ENCODE measurements at places on chromosomes 5 and 9.

DNA sequence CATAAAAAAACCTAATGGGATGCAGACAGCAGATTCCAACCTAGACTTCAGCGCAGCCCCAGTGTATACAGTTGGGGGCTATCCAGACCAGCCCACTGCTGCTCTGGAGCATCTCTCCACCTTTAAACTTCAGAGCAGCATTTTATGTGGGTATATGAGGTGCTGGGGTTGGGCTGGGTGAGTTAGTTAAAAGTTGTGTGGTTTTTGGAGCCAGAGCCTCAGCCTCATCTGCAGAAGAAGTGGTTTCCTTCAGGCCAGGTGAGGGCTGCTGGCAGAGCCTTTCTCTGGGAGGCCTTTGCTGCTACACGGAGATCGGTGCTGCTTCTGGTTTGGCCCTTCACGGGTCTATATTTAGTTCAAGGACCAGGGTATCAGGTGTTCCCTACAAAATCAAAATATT lies 228.3 kb downstream of the PDZD2 start:
- DNase-seq: no peak

DNA sequence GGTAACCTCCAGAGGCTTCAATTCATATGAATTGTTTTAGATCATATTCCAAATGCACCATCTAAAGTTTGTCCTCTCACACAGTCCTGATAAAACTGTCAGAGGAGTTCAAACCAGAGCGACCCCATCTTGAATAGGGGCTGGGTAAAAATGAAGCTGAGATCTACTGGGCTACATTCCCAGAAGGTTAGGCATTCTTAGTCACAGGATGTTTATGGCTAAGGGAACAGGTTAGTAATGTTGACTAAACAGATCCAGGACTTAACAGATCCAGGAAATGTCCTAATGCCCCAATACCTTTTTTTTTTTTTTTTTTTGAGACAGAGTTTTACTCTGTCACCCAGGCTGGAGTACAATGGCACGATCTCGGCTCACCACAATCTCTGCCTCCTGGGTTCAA lies 192.6 kb upstream of the PRDM9 start:
- DNase-seq: peak; percentile 27

GRCh38 chr9:38368731-38369130 lies 23.8 kb upstream of the ALDH1B1 start:
- DNase-seq: no peak

DNA sequence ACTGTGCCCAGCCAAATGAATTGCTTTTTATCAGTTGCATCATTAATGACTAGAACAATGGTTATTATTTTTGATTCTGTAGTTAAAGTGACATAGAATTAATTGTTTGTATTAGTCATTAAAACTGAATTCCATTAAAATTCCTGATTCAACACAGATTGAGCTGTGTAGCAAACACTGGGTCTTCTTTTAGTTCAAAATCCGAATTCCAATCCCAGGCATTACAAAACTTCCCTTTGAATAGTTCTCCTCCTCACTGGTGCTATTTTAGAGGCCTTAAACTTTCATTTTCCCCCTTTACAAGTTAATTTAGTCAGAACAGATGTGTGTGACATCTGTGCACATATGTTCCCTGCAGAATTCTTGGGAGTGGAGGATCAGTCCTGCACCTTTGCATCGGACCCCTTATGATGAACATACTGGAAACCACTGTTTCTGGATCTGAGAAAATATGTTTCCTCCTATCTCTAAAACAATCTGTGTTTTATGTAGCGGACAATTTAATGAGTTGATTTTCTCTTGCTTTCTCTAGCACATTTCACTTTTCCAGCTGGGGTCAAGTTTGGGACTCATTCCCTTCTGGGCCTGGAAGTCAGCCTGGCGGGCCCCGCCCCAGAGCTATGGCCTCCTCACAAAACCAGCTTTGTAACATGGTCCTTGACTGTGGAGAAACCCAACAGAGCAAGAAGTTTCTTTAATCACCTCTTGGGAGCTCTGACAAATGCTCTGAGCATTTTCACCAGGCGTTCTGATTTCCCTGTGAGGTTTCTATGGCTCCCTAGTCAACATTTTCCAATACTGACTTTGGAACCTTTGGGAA lies 87.9 kb upstream of the MAMDC2 start:
- DNase-seq: no peak

GRCh38 chr9:4935001-4935672 lies 49.9 kb upstream of the JAK2 start:
- DNase-seq: no peak

GRCh38 chr9:4555236-4555635 lies 65.0 kb downstream of the SLC1A1 start:
- peak; percentile 31 for DNase-seq

DNA sequence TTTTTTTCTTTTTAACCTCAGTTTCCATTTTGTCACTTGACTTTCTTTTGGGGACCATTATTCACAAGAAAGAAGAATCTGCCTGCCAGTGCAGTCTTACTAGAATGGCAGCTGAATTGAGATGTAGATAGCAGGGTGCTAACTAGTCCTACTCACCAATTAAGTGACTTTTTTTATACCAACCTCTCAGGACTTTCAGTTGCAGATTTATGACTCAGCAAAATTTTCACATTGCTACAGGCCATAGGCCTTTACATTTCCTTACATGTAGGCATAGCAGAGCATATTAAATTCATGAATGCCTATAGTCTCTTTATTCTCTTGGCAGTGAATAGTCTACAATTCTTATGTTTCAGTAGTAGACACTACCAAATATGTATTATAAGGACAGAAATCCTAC lies 54.0 kb upstream of the FKTN start:
- DNase-seq: no peak

DNA sequence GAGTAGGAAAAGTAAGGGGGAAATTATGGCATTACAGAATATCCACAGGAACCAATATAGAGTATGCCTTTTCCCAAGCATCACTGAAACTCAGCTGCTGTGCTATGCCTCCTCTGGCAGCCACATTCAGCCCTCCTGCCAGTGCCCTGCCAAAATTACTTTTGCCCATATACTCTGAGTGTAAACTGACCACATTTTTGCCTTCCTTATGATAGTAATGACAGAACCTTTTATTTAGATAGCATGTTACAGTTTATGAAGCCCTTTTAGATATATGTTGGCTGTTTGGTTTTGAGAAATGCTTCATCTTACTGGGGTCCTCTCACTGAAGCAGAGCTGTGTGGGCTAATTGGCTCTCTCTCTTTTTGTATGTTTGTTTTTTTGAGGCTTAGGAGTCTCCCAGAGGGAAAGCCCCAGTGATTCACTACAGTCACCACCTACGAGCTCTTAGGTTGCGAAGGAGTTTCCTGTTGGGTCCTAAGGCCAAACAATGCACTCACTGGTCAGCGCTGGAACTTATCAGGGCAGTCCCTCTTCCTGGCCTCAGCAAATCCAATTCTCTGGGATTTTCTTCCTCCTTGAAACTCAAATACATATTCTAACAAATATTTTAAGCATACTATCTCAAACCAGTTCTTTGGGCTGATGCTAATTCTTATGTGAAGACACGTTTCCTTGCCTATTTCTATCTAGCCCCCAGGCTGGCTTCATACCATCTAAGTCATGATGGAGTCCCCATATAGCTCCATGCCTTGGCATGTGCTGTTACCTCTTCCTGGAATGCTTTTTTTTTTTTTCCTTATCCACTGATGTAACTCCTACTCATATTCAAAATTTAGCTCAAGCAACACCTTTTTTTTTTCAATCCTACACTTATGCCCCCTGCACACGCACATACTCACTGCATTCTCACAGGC lies 3.7 kb downstream of the PHF24 start:
- DNase-seq: peak; percentile 41

DNA sequence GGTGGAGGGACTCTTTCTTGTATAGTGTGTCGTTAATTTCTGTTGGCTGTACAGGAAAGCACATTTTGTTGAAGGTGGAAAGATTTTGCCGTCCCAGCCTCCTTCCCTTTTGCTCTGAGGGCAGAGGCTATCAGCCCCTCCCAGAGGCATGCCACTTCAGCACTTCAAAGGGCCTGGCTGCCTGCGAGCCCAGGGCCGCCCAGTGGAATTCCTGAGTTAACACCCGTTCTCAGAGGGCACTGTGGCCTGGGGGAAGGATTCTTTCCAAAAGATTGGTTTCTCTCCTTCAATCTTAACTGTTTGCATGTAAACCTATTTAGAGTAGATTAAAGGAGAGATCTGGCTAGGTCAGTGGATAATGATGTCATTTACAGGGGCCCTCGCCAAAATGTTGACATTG lies 238.6 kb downstream of the FANCC start:
- no peak for DNase-seq

DNA sequence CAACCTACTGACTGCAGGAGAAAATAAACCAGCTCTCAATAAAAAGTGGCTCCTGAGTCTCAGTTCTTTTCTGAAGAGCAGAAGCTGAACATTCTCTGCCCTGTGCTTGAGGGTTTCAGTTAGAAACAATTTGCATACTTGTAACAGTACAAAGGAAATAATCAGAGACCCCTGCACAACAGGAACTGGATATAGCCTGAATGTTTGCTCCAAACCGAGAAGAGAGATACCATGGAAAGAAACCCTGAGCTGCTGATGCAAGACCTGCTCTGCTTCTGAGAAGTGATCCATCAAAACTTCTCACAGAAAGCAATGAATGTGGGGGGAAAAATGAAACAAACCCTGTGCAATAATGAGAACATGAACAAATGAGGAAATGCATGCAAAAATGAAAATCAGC lies 592.9 kb downstream of the SEMA5A start:
- no peak for DNase-seq

GRCh38 chr5:27568811-27569210 lies 530.4 kb upstream of the CDH9 start:
- no peak for DNase-seq

- DNase-seq: no peak
Measured at GRCh38 chr9:36818965-36819870, 214.8 kb downstream of the PAX5 start.

DNA sequence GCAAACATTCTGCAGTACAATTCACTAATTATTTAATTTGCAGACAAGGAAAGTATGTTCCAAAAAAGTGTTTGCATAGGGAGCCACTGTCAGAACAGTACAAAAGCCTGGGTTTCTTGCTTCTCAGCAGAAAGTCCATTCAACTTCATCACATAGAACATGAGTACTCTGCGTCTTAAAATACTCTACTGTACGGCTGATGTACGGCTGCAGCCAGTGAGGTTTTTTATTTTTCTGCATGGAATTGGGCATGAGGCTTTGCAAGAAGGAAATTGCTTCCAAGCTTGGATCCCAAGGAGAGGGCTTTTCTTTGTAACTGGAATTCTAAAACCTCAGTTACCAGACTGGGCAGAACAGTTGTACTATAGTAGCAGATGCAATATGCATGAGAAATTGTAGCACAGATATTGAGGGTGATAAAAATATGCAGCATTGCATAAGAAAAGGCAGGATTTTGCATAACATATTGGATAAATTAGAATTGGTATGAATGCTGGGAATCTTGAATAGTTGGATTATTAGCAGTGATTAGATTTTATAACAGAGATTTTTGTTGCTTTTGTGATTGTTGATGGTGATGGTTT lies 178.1 kb upstream of the CDH9 start:
- DNase-seq: no peak

GRCh38 chr5:133356984-133357421 lies 255.3 kb downstream of the FSTL4 start:
- no peak for DNase-seq

DNA sequence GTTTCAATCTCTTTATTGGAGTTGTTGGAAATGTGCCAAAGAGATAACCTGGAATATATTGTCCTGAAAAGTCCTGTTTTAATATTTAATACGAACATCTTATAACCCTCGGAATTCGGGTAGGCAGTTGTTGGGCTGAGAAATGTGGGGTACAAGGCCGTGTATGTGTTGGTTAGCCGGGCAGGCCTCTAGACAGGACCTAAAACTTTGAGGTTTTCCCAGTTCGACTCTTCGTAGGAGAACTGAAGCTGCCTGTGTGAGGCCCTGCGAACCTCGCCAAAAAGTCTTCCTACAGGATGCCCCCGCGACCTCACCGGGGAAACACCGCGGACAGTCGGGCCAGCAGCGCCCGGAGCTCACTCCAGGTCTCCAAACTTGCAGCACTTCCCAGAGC lies 583 bp upstream of the TJP2 start:
- DNase-seq: no peak

DNA sequence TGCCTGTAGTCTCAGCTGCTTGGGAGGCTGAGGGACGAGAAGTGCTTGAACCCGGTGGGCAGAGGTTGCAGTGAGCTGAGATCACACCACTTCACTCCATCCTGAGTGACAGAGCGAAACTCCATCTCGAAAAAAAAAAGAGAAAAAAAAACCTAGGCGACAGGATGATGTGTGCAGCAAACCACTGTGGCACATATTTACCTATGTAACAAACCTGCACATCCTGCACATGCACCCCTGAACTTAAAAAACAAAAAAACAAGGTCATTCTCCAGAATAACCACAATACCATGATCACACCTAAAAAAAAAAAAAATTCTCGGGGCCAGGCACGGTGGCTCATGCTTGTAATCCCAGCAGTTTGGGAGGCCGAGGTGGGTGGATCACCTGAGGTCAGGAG lies 7.5 kb upstream of the DOLPP1 start:
- DNase-seq: no peak

DNA sequence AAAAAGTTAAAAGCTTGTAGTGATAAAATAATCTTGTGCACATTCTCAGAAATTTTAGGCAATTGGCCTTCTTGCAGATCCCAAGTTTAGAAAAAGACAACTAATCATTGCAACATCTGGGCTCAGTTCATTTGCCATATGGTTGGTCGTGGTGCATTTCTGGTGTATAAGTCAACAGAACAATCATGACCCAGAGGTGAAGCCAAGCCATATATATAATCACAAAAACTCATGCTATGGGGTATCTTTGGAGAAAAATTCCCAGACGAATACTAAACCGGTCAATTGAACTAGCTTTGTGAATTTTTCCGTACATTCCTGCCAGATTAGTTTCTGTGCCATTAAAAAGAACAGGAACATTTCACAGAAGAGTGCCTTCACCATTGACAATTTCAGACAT lies 50.3 kb downstream of the FYB1 start:
- DNase-seq: peak; percentile 41

- DNase-seq: no peak
Measured at GRCh38 chr9:29044959-29045358, 1471.7 kb upstream of the C9orf72 start.

DNA sequence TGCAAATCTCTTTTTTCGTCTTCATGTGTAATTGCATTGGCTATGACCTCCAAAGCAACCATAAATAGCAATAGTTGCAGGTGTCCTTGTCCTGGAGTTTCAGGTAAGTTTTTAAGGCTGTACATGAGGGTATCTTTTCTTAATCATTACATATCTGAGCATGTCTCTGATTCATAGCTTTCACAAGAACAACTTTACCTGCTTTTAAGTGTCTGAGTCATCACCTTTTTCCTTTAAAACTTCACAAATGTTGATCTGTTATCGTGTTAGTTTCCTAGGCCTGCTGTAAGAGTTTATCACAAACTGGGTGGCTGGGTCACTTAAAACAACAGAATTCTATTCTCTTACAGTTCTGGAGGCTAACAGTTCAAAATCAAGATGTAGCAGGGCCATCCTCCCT lies 13.8 kb downstream of the GARNL3 start:
- DNase-seq: no peak

DNA sequence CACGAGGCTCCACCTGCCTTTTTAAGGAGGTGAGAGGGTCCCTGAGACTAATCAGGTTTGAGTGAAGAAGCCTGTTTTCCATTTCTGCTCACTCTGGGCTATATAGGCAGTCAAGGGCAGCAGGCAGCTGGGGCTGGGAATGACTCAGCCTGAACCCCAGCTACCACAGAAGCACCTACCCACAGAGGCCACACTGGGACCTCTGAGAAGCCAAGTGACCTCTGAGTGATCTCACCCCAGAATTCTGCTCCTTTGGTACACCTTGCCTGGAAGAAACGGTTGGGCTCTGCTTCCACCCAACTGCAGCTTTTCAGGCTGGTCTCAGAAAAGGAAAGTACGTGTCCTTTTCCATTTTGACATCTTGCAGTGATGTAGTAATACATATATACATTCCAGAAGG lies 6.8 kb downstream of the FAM219A start:
- DNase-seq: no peak

GRCh38 chr9:121577166-121577565 lies 74.3 kb upstream of the DAB2IP start:
- DNase-seq: no peak
